ENCODE measurements at places on chromosomes 7 and 10.
A peak's percentile ranks its signal among the peaks of the same experiment; 100 is the strongest.

DNA sequence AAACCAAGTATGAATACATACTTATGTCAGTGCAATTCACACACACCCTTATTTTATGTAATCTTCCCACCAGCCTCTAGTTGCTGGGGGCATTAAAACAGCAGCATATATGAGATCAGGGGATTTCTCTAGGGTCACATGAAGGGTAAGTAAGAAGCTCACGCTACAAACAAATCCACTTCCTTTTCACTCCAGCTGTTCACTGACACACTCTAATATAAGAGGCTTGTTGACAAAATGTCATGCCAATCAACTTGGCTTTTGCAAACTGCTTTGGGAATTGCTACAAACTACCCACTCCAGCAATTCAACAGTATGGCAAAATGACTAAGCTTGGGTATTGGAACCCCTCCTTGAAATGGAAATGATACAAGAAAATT lies 10.3 kb downstream of the FAM3C start:
- no peak overlapping the region for H3K27ac ChIP-seq
- H3K27me3 ChIP-seq: no peaks in the 10 kb centered on the region
- DNase-seq: no peak
- peaks cover 5% of the 10 kb centered on the region for H3K36me3 ChIP-seq

DNA sequence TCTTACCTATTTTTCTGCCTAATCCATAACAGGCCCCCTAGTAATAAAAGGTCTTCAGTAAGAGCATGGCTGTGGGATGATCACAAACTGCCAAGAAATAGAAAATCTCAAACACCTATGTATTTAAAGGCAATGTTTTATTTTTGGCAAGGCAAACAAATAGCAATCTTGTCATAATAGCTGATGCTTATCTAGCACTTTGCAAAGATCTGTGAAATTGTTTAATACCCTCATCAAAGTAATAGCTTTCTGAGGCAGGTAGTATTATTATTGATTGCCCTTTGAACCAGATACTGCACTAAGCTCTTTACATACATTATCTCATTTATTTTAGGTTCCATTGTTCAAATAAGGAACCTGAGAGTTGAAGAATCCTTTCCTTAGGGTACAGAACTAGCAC lies 1.6 kb upstream of the CADPS2 start:
- H3K4me1 ChIP-seq: peaks cover 9% of the 10 kb centered on the region
- H3K27me3 ChIP-seq: peaks cover 51% of the 10 kb centered on the region
- no peaks in the 10 kb centered on the region for H3K36me3 ChIP-seq
- H3K27ac ChIP-seq: no peak overlapping the region
- no peak overlapping the region for H3K4me3 ChIP-seq

DNA sequence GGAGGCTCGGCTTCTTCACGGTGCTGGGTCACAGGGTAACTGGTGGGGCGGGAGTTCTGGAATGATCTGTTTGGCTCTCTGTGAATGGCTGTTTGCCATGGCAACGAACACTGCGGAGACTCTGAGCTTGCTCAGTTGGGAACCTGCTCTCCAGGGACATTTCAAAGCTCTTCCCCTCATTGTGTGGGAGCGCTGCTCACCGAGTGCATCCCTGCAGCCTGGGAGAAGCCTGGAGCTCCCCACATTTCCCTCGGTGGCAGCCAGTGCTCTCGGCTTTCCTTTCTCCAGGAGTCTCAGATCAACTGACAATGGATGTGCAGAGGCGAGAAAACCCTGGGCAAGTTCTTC lies 57.6 kb upstream of the CACUL1 start:
- no peaks in the 10 kb centered on the region for H3K27me3 ChIP-seq
- no peak overlapping the region for H3K4me3 ChIP-seq
- no peak overlapping the region for H3K27ac ChIP-seq
- no peaks in the 10 kb centered on the region for H3K4me1 ChIP-seq
- no peaks in the 10 kb centered on the region for H3K36me3 ChIP-seq

GRCh38 chr7:123750389-123751230 lies 1.8 kb upstream of the WASL start:
- peaks cover 42% of the 10 kb centered on the region for H3K4me1 ChIP-seq
- H3K27me3 ChIP-seq: no peaks in the 10 kb centered on the region

- H3K36me3 ChIP-seq: no peaks in the 10 kb centered on the region
- H3K4me3 ChIP-seq: no peak overlapping the region
- no peaks in the 10 kb centered on the region for H3K4me1 ChIP-seq
- H3K27ac ChIP-seq: no peak overlapping the region
- no peaks in the 10 kb centered on the region for H3K27me3 ChIP-seq
- DNase-seq: no peak
Measured at GRCh38 chr7:118755067-118755625, 530.6 kb downstream of the ANKRD7 start.

- no peak overlapping the region for H3K4me3 ChIP-seq
- H3K27ac ChIP-seq: no peak overlapping the region
- DNase-seq: peak; percentile 53
- H3K4me1 ChIP-seq: peaks cover 27% of the 10 kb centered on the region
- no peaks in the 10 kb centered on the region for H3K36me3 ChIP-seq
- peaks cover 8% of the 10 kb centered on the region for H3K27me3 ChIP-seq
Measured at GRCh38 chr7:157495594-157495993, 158.8 kb downstream of the DNAJB6 start.

DNA sequence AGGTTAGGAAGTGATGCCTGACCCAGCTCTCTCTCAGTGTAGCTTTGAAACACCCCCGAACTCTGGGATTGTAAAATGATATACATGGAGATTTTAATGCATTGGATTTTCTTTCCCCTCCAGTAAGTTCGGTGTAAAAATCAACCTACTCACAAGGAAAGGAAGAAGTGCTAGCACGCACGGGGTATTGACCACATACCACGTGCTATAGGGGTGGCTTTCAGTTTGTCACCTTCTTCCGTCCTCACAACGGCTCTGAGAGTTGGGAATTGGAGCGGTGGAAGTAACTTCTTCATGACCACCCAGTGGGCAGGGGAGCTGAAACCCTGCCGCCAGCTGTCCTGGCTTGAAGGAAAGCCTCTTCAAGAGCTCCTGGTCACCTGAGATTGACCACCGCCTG lies 149.4 kb upstream of the PRR15 start:
- DNase-seq: no peak
- no peak overlapping the region for H3K27ac ChIP-seq
- no peaks in the 10 kb centered on the region for H3K4me1 ChIP-seq

- no peak overlapping the region for H3K4me3 ChIP-seq
- H3K4me1 ChIP-seq: no peaks in the 10 kb centered on the region
- DNase-seq: no peak
- no peaks in the 10 kb centered on the region for H3K36me3 ChIP-seq
- no peaks in the 10 kb centered on the region for H3K27me3 ChIP-seq
- H3K27ac ChIP-seq: no peak overlapping the region
Measured at GRCh38 chr7:28106321-28106829, 74.2 kb downstream of the JAZF1 start.

DNA sequence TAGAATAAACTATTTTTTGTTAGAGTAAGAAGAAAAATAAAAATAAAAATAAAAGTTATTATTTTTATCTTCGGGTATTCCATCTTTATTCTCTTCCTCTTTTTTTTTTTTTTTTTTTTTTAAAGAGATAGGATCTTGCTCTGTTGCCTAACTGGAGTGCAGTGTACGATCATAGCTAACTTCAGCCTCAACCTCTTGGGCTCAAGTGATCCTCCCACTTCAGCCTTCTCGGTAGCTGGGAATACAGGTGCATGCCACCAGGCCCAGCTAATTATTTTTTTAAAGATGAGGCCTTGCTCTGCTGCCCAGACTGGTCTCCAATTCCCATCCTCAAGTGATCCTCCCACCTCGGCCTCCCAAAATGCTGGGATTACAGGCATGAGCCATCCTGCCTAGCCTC lies 15.4 kb downstream of the STAM start:
- no peak overlapping the region for H3K27ac ChIP-seq
- no peak overlapping the region for H3K4me3 ChIP-seq
- H3K27me3 ChIP-seq: no peaks in the 10 kb centered on the region
- DNase-seq: no peak
- peaks cover 23% of the 10 kb centered on the region for H3K36me3 ChIP-seq
- H3K4me1 ChIP-seq: peaks cover 71% of the 10 kb centered on the region

DNA sequence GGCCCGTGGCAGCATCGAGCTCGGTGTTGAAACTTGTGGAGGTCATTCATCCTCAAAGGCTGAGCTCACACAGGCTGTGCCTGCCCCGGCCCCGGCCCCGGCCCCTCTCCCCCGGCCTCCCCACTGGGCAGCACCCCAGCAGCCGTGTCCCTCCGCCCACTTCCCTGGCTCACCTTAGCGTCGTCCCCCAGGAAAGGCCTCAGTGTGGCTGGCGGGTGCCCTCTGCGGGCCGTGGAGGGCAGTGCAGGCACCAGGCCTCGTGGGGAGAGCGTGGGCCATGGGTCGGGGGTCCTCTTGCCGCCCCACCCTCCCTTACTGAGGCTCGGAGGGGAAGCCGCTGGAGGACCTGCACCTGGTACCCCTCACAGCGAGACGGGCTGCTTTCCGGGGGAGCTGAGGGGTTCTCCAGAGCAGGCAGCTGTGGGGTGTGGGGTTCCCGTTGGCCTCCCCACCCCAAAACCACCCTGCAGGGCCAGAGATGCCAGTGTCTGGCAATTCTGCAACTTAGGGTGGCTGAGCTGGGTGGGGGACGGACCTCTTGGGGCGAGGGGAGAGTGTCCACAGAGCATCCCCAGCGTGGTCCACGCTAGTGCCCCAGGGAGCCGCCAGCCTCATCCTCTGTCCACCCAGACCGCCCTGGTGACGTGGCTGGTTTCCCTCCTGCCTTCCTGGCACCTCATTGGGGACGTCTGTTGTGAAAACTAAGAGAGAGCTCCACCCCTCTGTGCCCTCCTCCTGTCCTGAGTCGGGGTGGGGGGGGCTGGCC lies 44.2 kb upstream of the DPYSL4 start:
- no peaks in the 10 kb centered on the region for H3K27me3 ChIP-seq
- no peaks in the 10 kb centered on the region for H3K36me3 ChIP-seq
- peak; percentile 57 for DNase-seq
- H3K4me1 ChIP-seq: peaks cover 1% of the 10 kb centered on the region

DNA sequence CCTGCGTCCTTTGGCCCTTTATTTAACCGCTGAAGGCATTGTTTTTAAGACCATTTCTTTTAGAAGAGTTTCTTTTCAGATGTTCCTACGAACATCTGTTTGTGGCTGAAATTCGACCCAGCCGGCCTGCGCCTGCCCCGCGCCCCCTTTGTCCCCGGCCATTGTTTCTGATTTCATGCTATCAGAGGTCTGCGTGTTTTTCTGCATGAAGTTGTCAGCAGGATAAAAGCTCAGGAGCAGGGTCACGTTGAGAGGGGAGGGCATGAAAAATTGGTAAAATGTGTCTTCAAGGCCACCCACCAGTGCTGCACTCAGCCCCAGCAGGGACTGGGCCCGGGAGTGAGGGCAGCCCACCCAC lies 43.1 kb downstream of the NKX6-2 start:
- H3K36me3 ChIP-seq: no peaks in the 10 kb centered on the region
- no peak overlapping the region for H3K27ac ChIP-seq
- H3K27me3 ChIP-seq: no peaks in the 10 kb centered on the region
- H3K4me1 ChIP-seq: no peaks in the 10 kb centered on the region
- no peak for DNase-seq

GRCh38 chr7:90625051-90625450 lies 28.9 kb downstream of the CDK14 start:
- peaks cover 1% of the 10 kb centered on the region for H3K27me3 ChIP-seq
- no peak overlapping the region for H3K27ac ChIP-seq
- H3K4me3 ChIP-seq: no peak overlapping the region
- no peak for DNase-seq
- H3K36me3 ChIP-seq: no peaks in the 10 kb centered on the region
- H3K4me1 ChIP-seq: peaks cover 2% of the 10 kb centered on the region

DNA sequence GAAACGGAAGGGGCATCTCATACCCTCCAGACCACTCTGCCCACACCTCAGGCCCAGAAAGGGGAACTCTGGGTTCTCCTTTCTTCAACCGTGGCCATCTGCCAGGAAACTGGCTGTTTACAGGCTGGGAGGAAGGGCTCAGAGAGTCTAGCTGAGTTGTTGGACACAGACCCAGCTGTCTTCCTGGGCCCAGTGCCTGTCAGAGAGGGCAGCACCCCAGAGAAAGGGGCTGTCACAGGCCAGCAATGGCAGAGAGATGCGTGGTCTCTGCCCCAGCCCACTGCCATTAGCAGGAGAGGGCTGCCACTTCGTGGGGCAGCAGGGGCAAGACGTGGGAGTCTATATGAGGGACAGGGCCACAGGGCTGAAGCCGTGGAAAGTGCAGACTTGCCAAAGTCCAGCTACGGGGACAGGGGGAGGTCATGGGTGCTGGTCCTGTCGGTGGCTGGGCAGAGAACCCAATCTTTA lies 11.0 kb downstream of the GRID1 start:
- H3K27me3 ChIP-seq: no peaks in the 10 kb centered on the region
- no peak for DNase-seq
- no peak overlapping the region for H3K27ac ChIP-seq
- H3K36me3 ChIP-seq: no peaks in the 10 kb centered on the region

DNA sequence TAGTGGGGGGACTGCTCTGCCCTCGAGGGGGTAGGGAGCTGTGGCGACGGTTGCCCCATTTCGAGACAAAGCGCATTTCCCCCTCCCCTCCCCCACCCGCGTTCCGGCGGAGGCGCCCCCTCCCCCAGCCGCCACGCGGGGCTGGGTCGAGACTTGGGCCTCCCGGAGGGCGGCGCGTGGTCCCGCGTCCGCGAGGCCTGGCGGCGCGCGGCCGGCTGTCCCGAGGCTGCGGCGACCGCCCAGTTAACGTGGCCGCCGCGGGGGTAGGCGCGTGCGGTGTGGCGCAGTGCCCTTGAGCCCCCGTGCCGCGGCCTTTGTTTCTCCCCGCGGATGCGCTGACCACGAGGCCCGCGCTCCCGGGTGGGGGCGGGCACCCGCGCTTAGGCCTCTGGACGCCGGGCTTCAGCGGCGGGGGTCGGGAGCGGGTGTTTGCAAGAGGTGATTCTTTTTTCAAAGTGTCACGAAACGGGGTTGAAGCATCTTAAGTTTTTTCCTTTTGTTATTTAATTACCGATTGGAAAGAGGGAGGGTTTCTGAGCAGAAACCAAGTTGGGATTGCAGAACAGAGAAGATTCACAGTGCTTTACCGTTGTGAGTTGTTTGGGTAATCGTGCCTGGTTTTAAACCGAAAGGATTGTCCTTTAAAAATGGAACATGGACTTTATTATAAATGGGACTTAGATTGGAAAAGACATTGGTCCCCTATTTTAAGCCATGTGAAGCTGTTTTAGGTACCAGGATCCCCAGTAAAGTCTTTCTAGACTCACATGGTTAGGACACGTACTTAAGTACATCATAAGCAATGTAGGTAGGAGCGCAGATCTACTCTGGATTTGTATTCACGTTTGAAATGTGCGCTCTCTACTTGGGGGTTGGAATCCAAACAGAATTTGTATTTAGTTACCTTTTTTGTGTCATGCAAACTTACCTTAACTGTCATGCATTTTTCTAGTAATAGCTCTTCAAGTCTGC lies 760 bp downstream of the CBX3 start:
- DNase-seq: peak; percentile 59
- peaks cover 39% of the 10 kb centered on the region for H3K4me1 ChIP-seq
- peak overlapping the region; percentile 100 for H3K4me3 ChIP-seq

Data from activated naive CD4-positive, alpha-beta T cell treated with anti-CD3 and anti-CD28 coated beads for 36 hours (primary cell).